PC-3 (cell line): ENCODE measurements at places on chromosomes 11 and 22. TPM values are rescaled to one million over a fixed set of nuclear protein-coding genes. Genes with fewer than 3 reads are reported as not detected.
A peak's percentile ranks its signal among the peaks of the same experiment; 100 is the strongest.

- no peaks in the 10 kb centered on the region for H3K36me3 ChIP-seq
- H3K27me3 ChIP-seq: peaks cover 82% of the 10 kb centered on the region
- H3K4me1 ChIP-seq: peaks cover 14% of the 10 kb centered on the region
- DNase-seq: no peak
These were observed 1.3 kb upstream of the BARX2 start for GRCh38 chr11:129374081-129374992.

DNA sequence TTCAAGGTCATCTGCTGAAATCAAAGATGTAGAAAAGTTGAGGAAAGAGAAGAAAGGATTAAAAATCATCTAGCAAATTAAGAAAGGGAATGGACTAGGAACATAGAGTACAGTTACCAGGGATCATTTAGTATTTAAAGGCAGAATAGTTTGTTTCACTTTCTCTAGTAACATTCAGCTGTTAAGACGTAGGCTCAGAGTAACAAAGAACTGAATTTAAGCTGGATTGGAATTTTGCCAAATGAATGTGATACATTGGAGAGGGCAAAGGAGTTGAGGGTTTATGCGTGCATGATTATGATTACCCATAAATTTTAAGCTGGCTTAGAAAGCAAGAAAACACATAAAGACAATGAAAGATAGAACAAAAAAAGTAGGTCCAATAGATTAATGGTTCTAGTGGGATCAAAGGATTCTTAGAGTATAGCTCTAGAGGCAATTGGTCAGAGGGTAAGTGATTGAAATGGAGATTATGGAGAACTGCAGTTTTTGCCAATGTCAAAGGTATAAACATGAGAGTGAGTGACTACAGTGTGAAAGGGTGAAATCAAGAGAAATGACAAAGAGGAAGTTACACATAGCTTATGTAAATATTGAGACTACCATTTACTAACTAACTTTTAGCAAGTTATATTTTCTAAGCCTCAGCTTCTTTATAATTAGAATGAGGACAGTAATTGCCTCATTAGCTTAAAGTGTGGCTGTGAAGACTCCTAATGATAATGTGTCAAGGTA, 190.0 kb downstream of the GRIA4 start:
- H3K27ac ChIP-seq: no peak overlapping the region
- no peak overlapping the region for H3K4me3 ChIP-seq
- peak; percentile 22 for DNase-seq
- no peaks in the 10 kb centered on the region for H3K36me3 ChIP-seq

DNA sequence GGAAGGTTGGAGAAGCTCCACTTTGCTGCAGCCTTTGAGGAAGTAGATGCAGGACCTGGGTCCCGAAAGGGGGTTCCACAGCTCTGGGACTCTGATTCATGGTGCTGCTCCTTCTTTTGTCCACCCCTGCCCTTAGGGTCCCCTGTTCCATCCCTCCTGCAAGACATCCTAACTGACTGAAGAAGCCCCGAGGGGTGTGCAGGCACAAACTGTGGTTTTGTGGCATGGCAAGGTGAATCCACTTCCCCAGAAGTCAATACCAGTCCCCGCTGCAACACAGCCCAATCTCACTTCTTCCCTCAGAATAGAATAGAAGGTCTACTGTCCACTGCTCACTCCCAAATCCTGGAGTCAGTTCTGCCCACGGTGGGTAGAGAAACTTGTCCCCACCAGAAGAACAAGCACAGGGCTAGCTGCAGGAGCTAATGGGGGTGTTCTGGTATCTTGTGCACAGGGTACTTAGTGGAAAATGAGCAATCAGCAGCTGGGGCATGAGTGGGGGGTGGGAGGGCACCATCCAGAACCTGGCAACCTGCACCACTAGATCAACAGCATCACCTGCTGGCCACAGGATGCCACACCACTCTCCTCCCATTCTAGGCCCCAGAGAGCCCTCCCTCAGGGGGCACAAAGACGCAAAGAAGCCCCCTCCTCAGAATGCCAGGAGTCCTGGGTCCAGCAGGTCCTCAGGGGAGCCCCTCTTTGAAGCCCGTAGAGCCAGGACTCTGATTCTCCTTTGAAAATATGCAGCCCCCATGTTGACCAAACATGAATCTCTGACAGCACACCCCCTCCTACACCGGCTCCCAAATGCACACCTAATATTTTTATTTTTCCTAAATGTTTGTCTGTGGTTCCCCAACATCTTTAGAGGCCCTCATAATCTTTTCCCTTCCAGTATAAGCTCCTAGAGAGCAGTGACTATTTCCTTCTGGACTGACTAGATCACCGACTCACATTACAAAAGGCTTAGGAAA, 14.1 kb downstream of the SPATA19 start:
- H3K4me1 ChIP-seq: no peaks in the 10 kb centered on the region
- DNase-seq: no peak
- H3K27me3 ChIP-seq: no peaks in the 10 kb centered on the region
- no peaks in the 10 kb centered on the region for H3K36me3 ChIP-seq

Gene FDX1
- total RNA-seq: 14.8 and 16.6 TPM in 2 replicates

Gene ATG13
- total RNA-seq: 95.0 and 97.3 TPM in 2 replicates

Gene KCNE3
- total RNA-seq: 0.58 and 0.73 TPM in 2 replicates
